Endothelial cell (in vitro differentiated cells): ENCODE measurements at places on chromosomes 1 and 21.

DNA sequence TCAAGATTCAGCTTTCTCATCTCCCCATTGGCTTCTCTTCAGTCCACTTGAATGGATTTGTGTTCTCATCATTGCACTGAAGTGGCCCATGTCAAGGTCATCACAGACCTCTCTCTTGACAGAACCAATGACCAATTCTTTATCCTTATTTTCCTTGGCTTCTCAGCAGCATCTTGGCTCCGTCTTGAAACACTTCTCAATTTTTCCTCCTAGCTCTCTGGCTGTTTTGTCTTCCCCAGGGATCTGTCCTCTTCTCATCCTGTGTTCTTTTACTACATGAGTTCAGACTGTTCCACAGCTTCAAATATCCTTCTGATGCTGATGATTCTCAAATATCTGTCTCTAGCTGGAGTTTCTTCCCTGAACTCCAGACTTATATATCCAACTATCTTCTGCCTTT lies 78.6 kb downstream of the COLGALT2 start:
- DNase-seq, result no peak

- DNase-seq, result no peak
These were observed 613.7 kb upstream of the B3GALT2 start for GRCh38 chr1:193799948-193800690.

DNA sequence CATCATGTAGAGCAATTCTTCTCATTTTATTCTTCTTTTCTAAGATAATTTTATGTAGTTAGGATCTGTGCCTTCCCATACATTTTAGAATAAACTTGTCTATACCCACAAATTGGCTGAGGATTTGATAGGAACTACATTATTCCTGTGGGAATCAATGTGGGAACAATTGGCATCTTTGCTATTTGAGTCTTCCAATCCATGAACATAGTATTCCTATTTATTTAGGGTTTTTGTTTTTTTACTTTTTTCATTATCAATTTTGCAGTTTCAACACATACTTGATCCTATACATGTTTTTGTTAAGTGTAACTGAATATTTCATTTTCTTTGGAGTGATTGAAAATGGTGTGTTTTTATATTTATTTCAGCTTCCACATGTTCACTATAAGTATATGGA lies 8.1 kb upstream of the WNT9A start:
- DNase-seq, result no peak

DNA sequence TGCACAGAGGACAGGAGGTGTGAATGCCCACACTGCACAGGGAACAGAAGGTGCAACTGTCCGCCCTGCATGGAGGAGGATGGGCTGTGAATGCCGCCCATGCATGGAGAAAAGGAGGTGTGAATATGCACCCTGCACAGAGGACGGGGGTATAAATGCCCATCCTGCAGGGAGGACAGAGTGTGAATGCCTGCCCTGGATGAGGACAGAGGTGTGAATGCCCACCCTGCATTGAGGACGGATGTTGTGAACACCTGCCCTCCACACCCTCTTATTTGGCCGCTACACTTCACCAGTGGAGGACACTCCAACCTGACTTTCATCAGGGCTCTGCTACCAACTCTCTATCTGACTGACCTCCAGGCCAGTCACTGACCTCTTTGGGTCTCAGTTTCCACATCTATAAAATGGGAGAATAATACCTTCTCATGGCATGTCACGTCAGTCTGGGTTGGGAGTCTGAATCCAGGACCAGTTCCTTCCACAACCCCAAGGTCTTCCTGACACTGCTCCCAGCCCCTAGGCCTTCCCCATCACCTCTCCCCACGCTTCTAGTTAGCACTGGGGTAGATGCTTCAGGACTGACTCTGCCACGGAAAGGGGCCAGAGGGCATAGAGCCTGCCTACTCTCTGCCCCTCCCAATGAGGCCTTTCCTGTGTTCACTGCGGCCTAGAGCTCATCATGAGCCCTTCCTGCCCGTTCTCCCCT lies 28.4 kb downstream of the ZBTB17 start:
- DNase-seq, result no peak

- no peak for DNase-seq
These were observed 163.6 kb upstream of the ARHGEF16 start for GRCh38 chr1:3290915-3291314.

DNA sequence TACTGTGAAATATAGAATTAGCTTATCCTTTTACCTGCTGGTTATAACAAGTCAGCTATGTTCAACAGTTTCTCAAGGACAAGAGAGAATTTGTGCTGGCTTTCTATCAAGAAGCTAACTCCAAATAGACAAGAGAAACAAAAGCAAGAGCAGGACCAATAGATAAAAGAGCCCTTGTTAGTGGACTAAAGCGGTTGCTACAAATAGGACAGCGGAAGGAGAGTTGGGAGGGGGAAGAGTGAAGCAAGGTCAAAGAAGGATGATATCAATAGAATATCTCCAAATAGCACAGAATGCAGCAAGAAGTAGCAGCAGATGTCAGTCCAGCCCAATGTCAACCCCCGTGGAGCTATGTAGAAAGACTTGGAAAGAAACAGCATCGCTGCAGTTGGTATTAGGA lies 53.0 kb upstream of the AKT3 start:
- no peak for DNase-seq

- DNase-seq, result peak; percentile 28
These were observed 54.1 kb downstream of the LDLRAD2 start for GRCh38 chr1:21865943-21866706.

GRCh38 chr1:39925721-39926342 lies 24.1 kb upstream of the MYCL start:
- no peak for DNase-seq

DNA sequence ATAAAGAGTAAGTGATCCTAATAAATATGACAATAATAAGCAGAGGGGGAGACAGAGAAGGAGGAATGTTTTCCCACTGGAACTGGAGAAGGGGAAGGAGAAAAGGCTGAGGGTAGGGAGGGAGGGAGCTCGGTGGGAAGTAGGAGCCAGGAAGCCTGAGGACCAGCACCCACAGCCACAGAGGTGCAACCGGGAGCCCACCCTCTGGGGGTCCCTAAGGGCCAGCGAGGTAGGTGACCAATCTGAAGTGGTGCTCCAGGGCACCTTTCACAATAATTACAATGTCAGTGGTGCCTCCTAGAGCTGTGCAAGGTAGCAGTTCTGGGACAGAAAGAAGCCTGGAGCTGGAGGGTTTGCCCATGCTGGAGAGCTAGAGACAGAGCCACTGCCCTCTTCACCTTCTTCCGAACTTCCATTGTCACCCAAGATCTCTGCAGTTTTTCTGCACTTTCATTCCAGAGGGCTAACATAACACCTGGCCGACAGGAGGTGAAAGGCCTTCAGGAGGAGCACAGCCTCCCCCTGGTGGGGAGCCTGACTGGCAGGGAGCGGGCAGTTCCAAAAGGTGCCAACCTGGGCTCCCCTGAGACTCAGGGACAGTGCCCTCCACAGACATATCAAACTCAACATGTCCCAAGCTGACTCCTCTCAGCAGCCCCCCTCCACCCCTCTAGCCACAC lies 4.1 kb upstream of the AHCYL1 start:
- DNase-seq, result peak; percentile 41

DNA sequence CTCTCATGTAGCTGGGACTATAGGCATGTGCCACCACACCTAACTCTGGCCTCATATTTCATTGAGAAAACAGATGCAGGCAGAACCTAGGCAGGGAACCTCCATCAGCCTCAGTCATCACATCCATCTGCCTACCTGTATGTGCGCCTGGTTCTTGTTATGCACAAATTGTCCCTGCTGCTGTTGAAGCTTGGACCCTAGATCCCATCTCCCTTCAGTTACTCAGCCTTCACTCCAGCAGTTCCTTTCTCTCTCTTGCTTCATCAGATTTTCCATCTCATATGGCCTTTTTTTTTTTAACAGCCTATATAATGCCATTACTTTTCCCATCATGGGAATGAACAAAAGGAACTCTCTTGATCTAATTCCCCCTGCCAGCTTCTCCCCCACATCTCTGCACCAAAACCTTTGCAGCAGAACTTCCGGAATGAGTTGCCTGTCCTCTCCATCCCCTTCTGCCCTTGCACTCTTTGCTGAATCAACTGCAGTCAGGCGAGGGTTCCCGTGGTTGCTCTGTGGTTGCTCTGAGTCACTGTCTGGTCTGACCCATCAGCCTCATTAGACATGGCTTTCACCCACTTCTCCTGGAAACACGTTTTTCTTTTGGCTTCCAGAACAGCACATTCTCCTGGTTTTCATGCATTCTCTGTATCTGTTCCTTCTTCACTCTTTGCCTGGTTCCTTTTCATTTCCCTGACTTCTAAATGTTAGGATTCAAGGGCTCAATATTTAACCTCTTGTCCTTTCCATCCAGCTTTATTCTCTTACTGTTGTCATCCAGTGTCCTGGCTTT lies 41.5 kb downstream of the UBE4B start:
- no peak for DNase-seq

- no peak for DNase-seq
These were observed 27.1 kb downstream of the PKP1 start for GRCh38 chr1:201310251-201310985.

GRCh38 chr1:226586650-226587422 lies 38.3 kb downstream of the STUM start:
- DNase-seq, result no peak

GRCh38 chr1:26168410-26169197 lies at the start of gene C1orf232:
Gene C1orf232 (minus strand): TSS chr1:26168963. CDS start chr1:26168499, 464 bp downstream.
- no peak for DNase-seq

DNA sequence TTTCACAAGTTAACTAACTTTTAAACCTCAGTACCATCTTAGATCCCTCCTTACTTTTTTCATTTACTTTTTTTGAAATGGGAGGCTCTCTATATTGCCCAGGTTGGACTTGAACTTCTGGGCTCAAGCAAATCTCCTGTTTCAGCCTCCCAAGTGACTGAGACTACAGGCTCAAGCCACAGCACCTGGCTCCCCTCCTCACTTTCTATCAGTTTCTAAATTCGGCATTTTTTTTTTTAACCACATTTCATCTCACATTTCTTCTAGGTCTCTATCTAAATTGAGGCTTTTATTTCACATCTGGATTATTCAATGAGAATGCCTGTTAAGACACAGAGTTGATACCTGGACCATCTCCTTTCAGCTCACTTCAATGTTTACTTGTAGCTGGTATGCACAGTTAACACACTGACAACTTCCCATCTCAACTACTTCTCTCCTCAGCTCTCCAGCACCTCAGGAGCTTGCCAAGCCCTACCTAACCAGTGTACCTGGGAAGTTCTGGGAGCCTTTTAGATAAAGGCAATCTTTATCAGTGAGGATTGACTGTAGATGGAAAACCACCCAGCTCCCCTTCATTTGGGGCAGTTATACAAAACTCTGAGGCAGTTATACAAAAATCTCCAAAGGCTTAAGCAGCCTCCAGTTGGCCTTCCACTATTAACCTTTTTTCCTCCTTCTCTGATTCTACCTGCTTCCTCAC lies 3.4 kb downstream of the USP33 start:
- DNase-seq, result no peak

DNA sequence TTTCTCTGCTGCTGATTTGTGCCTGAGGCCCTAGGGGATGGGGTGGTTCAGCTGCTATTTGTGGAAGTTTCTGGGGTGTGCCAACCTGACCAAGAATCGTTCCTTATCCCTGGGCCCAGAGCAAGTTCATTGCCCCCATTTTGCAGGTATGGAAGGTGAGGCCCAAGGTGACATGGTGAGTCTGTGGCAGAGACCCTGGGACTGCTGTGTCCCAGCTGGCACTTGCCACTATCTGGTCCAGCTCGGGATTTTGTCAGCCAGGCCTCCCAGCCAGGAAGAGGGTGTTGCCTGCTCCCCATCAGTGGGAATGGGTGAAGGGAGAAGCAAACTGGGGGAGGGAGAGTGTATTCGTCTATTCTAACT lies 18.9 kb upstream of the LRP8 start:
- DNase-seq, result no peak
